ENCODE measurements at places on chromosomes 2 and 18.

- no peak for DNase-seq
Observed at GRCh38 chr2:181552808-181553207, 95.6 kb downstream of the ITGA4 start.

GRCh38 chr2:76128622-76129021, 417.9 kb upstream of the GCFC2 start:
- no peak for DNase-seq

DNA sequence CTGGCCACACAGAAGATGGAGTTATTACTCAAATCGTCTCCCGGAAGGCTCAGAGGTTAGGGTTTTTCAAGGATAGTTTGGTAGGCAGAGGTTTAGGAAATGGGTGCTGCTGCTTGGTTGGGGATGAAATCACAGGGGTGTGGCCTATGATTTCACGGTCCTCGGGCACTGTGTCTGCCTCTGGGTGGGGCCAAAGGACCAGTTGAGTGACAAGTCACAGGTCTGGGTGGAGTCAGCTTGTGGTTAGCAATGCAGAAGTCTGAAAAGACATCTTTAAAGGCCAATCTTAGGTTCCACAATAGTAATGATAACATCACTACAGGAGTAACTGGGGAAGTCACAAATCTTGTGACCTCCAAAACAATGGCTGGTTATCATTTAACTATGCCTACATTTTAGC, 387.8 kb downstream of the ZNF521 start:
- no peak for DNase-seq

DNA sequence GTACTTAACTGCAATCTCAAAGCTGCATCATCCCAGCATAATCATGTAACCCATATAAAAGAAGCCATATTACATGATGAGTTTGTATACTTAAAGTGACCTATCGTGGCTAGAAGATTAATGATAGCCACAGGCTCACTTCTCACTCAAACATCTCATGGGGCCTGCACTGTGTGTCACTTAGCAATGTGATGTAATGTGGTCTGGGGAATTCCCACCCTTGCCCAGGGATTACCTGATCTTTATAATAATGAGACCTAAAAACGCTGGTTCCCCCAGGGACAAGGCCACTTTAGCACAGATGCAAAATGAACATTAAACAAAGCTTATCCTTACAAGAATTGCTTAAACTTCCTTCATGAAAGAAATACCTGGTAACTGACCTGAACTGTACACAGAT, 427.1 kb upstream of the CNTNAP5 start:
- DNase-seq: no peak

DNA sequence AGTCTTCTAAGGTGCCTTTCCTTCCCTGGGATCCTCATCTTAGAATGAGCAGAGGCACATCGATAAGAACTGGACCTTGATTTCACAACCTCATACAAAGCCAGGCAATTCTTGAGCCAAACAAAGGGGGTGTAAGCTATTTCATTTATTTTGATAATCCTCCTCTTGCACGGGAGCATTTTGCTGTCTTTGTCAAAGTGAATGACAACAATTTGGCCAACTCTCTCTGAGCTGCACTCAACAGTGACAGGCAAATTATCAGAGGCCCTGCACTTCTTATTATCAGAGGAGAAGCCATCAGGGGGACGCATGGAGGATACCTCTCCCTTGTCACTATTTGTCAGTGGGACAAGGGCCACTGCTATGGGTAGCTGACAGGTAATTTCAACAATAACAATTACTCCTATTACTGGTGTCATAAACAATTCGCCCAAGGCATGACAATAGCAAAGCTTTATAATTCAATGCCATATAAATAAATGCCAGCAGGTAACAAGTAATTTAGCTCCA, 260.4 kb downstream of the MEIS1 start:
- no peak for DNase-seq

GRCh38 chr2:10321622-10322021, 18.9 kb downstream of the HPCAL1 start:
- no peak for DNase-seq

- DNase-seq: no peak
Observed at GRCh38 chr2:175786471-175787124, 215.5 kb downstream of the LNPK start.

DNA sequence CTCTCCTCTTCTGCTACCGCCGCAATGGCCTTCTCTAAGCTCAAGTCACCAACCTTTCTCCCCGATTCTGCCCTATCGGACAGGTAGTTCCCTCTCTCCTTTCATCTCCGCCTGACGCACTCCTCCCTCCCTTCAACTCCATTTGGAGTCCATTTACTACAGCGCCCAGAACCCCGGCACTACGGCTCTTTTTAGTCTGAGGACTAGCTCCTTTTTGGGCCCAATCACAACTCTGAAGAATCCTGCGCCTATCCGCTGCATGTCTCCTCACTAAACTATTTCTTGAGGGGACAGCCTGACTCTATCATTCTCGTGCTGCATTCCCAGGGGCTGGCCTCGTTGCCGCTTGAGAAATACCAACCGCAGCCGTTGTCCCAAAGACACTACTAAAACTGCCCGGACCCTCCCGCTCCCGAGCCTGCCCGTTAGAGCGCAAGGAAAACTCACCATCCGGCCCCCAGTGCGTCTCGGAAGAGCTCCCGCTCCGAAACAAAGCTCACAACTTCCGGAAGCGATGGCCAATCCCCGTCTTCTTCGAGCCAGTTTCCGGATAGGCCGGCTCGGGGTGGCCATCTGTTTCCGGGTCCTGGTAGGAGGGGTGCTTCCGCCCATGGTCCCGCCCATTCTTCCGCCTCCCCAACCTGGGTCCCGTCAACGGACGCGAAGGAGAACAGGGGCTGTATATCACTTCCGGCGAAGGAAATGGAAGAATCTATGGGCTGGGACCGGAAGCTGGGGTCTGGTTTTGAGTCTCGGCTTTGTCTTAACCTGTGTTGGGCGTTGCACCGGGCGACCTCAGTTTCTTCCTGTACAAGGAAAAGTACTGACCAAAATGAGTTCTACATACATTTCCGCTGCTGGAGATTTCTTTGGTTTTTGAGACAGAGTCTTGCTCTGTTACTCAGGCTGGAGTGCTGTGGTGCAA, at the start of gene TPRKB:
TPRKB (minus strand) TSS at position 491 of the 925 bp plus-strand sequence. CDS start 2,776 bp downstream, outside the sequence.
- DNase-seq: peak; percentile 98

- no peak for DNase-seq
Observed at GRCh38 chr18:75173125-75173432, 35.9 kb downstream of the PTGR3 start.

GRCh38 chr18:62097698-62098097, 89.2 kb downstream of the PIGN start:
- DNase-seq: no peak

DNA sequence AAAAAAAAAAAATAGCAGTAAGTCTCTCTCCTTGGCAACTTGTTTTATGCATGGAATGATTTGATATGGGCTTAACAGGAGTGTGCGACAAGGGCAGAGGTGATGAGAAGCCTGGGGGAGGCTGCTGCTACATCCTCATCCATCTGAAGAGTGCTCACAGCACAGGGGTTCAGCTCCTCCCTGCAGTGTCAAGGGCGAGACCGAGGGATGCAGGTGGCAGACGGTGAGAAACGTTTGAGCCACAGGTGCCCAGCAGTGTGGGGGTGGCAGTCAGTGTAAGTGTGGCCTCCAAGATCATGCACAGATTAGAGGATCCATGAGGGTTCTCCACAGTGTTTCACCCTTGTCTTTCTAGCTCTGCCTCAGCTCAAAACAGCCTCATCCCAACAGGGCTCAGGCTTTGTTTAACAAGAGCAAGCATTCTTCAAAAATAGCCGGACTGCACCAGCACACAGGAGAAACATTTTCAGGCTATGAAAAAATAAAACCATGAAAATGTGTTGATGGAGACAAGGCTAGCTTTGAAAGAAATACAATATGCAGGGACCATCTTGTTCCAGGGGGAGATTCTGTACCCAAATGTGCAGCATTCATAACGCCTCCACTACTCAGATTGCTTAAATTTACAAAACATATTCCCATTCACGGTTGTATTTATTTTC, 324.5 kb upstream of the MYT1L start:
- DNase-seq: peak; percentile 55

DNA sequence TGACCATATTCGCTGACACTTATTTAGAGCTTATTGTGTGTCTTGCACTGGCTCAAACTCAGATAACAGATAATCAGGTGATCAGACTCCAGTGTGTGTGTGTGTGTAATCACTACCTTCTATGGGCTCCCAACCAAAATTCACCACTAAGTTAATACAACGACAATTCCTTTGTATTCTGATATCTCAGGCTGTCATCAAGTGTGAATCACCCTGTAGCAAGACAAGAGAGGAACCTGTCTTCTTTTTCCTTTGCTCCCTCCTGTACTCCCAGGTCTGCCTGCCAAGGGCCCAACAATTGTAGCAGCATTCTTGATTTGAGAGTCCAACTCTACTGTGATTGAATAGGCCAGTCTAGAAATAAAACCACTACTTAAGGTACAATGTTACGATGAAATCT, 25.8 kb downstream of the ITGB6 start:
- DNase-seq: no peak

DNA sequence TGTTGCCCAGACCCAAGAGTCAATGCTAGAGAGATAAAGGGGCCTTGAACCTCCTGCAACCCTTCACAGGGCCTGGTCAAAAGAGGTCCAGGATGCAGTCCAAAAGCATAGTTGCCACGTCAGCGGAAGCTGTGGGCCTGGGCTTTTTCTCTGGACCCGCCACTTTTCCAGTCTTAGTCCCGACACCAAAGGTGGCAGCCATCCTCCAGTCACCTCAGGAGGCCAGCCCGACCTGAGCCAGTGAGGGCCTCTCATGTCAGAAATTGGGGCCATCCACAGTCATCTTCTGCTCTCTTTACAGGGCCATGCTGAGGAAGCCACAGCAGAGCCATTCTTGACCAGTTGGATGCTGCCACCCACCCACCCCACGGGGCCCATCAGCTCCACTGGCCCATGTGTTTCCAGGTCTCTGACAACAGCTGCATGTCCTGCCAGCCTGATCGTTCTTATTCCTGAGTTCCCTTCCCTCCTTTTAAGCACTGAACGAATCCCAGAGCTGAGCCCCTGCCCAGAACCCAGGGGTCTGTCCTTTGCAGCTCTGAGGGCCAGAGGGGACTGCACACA, 34.1 kb upstream of the KLHL29 start:
- DNase-seq: no peak

GRCh38 chr2:176760439-176760838, 452.2 kb upstream of the HNRNPA3 start:
- DNase-seq: no peak

DNA sequence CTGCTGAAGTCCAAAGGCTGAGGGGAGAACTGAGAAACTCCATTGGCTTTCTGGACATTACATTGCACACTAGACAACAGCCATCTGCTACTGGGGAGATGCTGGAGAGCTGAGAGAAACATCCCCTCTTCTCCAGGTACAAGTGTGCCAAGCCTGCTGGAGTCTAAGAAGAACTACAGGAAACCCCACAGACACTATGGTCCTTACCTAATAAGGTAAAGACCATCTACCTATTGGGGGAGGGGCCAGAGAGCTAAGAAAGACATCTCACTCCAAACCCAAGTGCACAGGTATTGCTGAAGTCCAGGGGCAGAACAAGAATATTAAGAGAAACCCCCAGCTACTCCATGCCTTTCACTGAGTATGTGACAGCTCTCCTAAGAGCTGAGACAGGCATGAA, 338.7 kb upstream of the NCKAP5 start:
- no peak for DNase-seq

DNA sequence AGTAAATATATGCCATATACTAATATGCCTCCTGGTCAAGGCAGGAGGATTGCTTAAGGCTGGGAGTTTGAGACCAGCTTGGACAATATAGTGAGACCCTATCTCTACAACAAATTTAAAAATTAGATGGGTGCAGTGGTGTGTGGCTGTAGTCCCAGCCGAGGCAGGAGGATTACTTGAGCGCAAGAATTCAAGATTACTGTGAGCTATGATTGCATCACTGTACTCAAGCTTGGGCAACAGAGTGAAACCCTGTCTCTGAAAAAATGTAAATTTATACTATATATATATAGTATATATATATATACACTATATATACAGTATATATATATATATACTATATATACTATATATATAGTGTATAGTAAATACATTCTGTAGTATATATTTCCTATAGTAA, 30.0 kb upstream of the NPC1 start:
- no peak for DNase-seq

DNA sequence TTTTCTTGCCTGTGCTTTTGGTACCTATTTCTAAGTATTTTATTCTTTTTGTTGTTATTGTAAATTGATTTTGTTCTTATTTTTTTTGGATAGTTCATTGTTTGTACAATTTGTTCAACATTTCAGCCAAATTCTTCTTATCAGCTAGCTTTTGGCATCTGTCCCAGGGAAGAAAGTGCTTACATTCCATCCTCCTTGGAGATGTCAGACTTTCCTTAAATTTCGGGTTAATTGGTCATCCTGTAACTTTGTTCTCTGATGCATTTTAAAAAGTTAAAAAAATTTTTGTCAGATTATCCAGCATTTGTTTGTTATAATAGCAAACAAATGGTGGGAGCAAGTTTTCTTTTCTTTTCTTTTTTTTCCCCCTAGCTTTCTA, 60.3 kb downstream of the PTH2R start:
- no peak for DNase-seq

- no peak for DNase-seq
Observed at GRCh38 chr2:28552045-28552823, 56.4 kb downstream of the PLB1 start.

DNA sequence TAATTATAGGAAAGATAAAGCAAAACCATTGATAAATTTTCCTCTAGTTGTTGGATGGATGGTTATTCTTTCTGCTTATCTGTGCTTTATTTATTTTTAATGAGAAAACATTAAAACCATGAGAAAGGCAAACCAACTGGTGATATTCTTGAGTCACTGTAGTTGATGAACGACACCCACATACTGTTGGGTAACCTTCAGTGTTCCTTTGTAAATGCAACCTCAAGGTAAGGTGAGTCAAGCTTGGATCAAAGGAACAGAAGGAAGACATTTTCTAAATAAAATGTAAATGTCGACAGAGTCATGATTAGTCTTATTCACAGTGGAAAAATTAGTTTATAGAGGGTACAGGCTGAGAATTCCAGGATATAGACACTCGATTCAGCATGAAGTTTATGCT, 12.7 kb downstream of the ABCB11 start:
- DNase-seq: no peak

- no peak for DNase-seq
Observed at GRCh38 chr2:30663321-30663720, 143.9 kb downstream of the CAPN13 start.

- DNase-seq: no peak
Observed at GRCh38 chr2:181697126-181697525, 16.8 kb upstream of the NEUROD1 start.

GRCh38 chr2:59909147-59909546, 644.3 kb downstream of the BCL11A start:
- no peak for DNase-seq

GRCh38 chr2:150255528-150255927, 231.9 kb downstream of the RND3 start:
- DNase-seq: no peak

DNA sequence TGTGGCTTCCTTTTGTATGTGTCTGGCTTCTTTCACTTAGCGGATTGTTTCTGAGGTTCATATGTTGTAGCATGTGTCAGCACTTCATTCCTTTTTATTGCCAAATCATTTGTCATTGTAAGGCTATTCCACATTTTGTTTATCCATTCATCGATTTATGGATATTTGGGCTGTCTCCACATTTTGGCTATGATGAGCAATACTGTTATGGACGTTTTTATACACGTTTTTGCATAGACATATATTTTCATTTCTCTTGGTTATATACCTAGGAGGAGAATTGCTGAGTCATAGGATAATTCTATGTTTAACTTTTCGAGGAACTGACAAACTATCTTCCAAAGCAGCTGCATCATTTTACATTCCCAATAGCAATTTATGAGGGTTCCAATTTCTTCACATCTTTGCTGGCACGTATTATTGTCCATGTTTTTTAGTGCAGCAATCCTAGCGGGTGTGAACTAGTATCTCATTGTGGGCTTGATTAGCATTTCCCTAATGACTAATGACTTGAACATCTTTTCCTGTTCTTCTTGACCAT, 48.1 kb upstream of the TBC1D8 start:
- no peak for DNase-seq
